ENCODE measurements at places on chromosomes 6 and 20.

DNA sequence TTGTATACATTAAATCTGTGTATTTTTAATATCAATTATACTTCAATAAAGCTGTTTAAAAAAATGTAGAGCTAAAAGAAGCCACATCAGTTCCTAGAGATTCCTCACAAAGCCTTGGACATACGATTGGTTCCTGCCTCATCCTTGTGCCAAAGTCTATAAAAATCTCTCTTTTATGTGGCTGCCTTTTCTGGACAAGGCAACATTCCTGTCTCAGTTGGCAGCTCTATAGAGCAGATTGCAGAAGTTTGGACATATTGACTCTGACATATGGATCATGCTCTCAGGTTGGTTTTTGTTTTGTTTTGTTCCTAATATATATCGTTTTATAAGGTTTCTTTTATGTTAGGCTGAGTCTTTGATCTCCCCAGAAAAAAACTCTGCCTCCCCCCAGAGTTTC is 148.9 kb downstream of the MAFB start:
- DNase-seq = no peak

DNA sequence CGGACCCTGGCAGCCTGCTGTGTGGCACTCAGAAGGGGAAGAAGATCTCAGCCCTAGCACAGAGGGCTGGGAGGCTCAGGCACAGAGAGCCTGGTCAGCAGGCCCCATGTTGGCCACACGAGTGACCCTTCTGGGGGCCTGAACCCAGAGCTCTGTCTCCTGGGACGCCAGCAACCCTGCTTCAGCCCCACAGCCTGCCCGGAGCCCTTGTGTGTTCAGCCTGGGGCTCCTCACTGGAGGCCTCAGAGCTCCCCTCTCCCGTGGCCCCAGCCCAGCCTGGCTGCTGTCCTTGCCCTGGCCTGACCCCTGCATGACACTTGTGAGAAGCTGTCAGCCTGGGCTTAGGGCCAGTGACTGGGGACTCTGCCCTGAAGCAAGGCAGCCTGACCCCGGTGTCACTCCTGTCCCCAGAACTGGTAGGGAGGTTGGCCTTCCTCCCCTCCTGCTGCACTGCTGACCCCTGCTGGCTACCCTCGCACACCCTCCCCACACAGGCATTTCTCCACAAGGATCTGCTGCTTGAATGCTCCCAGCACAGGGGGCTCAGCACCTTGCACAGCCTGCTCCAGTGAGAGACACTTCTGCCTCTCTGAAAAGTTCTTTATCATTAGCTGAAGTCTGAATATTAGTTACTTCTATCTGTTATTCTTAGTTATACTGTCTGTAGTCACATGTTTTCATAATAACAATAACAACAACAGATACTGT is 15.4 kb upstream of the IP6K3 start:
- DNase-seq = peak; percentile 48

DNA sequence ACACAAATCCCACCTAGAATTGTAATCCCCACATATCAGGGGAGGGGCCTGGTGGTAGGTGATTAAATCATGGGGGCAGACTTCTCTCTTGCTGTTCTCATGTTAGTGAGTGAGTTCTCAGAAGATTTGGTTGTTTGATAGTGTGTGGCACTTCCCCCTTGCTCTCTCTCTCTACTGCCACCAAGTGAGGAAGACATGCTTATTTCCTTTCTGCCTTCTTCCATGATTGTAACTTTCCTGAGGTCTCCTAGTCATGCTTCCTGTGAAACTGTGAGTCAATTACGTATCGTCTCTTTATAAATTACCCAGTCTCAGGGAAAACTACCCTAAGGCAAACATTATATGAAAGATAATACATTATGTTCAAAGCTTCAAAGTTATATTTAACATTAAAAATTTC is 1297.5 kb upstream of the CITED2 start:
- DNase-seq = no peak

DNA sequence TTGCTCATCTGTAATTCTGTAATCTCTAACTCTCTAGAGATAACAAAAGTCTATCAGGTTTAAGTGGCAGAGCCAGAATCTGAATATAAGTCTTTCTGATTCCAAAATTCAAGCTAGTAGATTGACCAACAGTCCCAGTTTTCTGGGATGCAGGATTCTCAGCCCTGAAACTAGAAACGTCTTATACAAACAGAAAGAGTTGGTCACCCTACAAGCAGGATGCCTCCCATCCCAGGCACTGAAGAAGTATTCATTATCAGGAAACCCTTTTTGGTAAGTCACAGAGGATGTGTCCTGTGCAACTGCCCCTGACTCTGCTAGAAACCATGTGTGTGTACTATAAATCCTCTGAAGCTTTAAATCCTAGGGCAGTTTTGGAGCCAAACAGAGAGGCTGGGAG is 135.0 kb downstream of the CARMIL1 start:
- DNase-seq = no peak

DNA sequence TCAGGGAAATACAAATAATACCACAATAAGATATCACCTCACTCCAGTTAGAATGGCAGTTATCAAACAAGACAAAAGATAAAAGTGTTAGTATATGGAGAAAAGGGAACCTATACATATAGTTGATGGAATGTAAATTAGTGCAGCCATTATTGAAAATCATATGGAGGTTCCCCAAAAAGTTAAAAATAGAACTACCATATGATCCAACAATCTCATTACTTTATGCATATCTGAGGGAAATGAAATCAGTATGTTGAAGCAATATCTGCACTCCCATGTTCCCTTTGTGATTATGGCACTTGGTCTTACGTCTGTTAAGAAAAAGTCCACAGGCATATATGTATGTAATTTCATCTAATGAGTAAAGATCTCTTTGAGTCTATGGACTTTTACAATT is 96.9 kb downstream of the STXBP5 start:
- DNase-seq = no peak
